PC-3 (cell line): ENCODE measurements at places on chromosomes 12 and 14.
A peak's percentile ranks its signal among the peaks of the same experiment; 100 is the strongest.

- DNase-seq = peak; percentile 13
These were observed 123.0 kb downstream of the GLT1D1 start for GRCh38 chr12:128976120-128976738.

- no peak for DNase-seq
These were observed 20.0 kb upstream of the SOCS2 start for GRCh38 chr12:93552427-93552826.

- no peak for DNase-seq
These were observed 396.7 kb downstream of the NPAS3 start for GRCh38 chr14:33335366-33335765.

- DNase-seq = no peak
These were observed 83.2 kb downstream of the RFLNA start for GRCh38 chr12:124377981-124378509.

- DNase-seq = no peak
These were observed 84.5 kb upstream of the AMN1 start for GRCh38 chr12:31813305-31813704.

GRCh38 chr12:63995512-63995911 lies 151.0 kb downstream of the SRGAP1 start:
- DNase-seq = peak; percentile 52

GRCh38 chr14:100709289-100710284 lies 17.1 kb upstream of the DLK1 start:
- peak; percentile 43 for DNase-seq

DNA sequence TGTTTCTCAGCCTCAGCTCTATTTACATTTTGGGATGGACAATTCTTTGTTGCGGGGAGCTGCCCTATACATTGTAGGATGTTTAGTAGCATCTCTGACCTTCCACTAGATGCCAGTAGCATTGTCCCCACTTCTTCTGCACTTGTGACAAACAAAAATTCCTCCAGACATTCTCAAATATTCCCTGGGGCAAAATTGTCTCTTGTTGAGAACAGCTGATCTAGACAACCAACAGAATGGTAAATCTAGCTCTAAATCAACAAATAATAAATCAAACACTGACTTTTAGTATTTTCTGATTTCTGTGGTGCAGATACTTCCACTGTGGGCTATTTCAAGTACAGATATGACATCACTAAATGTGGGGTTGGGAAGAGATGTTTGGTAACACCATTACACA lies 60.7 kb downstream of the MSRB3 start:
- DNase-seq = peak; percentile 71
